ENCODE measurements at places on chromosomes 4 and X.
A peak's percentile ranks its signal among the peaks of the same experiment; 100 is the strongest.

DNA sequence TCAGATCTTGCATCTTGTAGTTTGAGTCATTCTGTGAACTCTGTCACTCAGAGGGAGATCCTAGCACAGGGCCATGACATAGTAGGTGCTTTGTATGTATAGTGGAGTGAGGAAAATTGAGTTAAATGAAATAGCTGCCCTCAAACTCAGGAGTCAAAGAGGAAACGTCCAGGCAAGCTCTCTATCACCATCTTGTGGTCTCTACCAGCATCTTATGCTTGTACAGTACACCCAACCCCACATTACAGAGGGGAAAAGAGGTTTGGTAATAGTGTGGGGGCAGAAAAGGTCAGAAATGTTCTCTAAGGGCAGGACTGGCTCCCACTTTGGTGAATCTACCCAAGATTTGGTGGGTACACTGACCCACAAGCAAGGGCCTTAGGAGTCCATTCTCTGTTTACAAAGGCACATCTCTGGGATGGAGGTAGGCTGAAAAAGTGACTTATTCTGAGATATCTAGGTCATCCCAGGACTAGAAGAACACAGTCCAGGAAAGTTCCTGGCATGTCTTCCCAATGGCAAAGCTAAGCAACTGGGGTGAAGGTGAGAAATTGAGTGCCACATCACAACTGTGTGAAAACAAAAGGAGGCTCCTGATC, 131.8 kb downstream of the OR13H1 start:
- DNase-seq, result peak; percentile 32

DNA sequence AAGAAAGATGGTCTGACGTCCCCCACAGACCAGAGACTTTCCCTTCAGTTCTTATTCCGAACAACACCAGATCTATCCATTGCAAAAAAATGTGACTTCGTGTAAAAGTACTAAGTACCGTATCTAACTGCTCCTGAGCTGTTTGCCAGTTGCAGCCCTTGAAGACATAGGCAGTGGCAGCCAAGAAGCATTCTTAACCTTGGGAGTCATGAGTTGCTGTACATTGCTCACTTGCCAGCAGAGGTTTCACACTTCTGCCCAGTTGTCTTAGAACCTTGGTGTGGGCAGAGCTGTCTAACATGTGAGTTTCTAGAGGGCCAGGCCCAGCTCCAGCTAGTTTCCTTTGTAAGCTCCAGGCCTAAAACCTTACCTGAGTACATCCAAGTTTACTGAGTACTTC, 10.5 kb upstream of the CHRDL1 start:
- DNase-seq, result no peak

DNA sequence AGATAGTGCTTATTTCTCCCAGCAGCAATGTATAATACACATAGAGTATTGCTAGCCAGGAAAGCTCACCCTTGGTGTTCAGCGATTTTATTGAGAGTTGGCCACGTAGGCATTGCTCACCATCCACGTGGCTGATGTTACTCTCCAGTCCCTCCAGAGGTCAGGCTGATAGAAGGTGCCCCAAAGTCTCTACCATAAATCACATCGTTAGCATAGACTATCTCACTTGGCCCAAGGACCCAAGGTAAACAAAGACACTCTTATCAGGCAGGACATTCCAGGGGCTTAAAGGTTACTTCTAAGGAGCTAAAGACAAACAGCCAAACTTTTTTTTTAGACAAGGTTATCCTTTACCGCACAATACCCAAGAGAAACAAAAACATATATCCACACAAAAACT, 30.3 kb upstream of the RGN start:
- peak; percentile 19 for DNase-seq

DNA sequence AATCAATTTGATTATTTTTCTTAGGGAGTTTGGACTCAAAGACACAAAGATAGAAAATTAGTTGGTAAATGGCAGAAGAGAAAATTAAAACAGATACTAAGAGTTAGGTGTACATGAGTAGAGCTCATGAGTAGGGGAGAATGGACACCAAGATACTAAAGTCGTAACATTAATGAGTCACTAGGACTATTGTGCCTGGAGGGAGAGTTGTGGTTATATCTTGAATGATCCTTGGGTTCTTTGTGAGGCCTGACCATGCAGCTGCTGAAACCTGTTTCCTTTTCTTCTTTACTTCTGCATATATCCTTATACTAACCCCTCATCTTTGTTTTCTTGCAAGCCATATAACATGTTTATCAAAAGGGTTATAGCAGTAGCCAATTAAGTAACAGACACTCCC, 532.8 kb downstream of the RPA4 start:
- no peak for DNase-seq

GRCh38 chr4:7746351-7747061, 193.2 kb downstream of the AFAP1 start:
- no peak for DNase-seq

- DNase-seq, result no peak
These were observed 39.5 kb upstream of the STS start for GRCh38 chrX:7108030-7108429.

- DNase-seq, result no peak
These were observed 68.7 kb upstream of the GUCY1A1 start for GRCh38 chr4:155597933-155598451.

DNA sequence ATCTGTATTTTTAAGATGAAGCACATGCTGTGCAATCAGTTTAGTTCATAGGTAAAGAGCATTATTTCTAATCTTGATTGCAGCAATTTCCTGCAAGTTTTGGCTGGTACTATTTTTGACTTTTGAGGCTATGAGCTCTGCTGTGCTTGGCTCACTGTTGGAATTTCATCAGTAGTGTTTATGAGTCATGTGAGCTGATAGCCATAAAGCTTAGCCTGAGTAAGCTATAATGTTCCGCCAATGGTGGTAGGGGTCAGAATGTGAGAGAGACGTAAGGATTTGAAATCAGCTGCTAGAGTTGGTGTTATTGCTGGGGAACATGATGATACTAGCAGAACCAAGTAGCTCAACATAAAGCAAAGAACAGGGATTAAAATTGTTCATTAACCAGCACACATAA, 590.9 kb upstream of the GNPDA2 start:
- no peak for DNase-seq

GRCh38 chr4:142365391-142365790, 480.7 kb downstream of the INPP4B start:
- no peak for DNase-seq

GRCh38 chrX:106692425-106693065, 34.0 kb upstream of the RNF128 start:
- DNase-seq, result peak; percentile 18

DNA sequence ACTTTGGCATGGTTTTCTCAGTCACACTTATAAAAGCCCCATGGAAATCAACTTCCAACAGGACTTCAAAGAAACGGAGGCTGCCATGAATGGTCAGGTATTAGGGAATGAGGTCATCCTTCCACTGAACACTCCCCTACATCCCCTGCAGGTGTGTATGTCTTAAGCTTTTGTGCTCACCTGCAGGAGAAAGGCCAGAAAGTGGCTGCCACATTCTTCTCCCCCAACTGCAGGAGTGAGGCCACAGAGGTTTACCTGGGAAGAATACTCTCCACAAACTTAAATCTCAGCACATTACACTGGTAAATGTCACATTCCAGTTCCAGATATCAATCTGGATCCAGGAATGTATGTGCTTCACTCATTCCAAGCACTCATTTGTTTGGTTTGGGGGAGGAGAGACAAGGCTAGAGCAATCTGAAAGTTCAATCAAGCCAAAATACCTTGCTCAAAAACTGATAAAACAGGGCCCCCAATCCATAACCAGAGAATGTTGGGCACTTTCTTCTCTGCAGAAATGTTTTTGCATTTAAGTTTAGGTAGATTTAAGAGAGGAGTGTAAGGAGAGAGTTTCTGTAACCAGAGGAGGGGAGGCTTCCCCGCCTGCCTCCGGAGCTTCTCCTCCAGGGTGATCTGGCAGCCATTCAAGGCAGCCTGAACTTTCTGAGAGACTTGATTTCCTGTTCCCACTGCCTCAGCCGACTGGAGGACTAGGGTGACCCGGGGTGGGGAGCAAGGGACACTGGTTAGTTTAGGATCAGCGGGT, 15.4 kb downstream of the FAM9C start:
- DNase-seq, result no peak

- no peak for DNase-seq
These were observed 66.6 kb upstream of the FHL1 start for GRCh38 chrX:136080766-136081165.

- DNase-seq, result no peak
These were observed 21.9 kb upstream of the ANXA3 start for GRCh38 chr4:78529569-78530209.

DNA sequence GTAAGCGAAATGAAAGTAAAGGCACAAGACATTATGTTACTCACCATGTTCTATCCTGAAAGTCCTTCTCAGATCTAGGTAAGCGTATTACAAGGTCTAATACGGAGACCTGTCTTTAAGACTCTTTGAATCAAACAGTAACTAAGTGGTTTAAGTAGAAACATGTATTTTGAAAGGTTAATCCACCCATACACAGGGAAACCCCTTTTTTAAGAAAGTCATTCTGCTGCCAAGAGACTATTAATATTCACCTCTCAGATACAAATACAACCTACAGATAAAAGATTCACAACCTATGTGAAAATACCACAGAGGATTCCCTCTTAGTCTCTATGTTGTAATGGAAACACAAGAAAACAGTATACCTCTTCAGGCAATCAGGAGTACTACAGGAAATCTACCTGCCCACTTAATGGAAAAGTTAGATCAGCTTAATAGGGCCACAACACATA, 63.2 kb upstream of the TNIP3 start:
- DNase-seq, result no peak

GRCh38 chr4:79209822-79210635, 115.8 kb downstream of the NAA11 start:
- DNase-seq, result peak; percentile 17

DNA sequence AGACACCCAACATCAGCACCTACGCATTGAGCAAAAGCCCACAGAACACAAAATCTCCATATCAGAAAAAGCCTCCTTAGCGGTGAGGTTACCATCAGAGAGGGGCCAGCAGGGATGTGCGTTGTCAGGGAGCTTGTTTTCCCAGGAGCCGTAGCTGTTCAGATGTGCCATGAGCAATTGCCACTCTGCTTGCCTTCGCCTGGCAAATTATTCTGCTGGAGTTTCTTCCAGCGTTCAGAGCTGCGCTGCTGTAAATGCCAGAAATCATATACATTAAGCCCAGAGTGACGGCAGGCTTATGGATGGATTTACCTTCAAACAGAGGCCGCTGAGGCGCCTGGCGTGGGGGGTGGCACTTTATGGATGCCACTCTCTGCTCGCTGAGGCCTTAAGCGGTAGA, 632.3 kb downstream of the BCOR start:
- DNase-seq, result no peak

DNA sequence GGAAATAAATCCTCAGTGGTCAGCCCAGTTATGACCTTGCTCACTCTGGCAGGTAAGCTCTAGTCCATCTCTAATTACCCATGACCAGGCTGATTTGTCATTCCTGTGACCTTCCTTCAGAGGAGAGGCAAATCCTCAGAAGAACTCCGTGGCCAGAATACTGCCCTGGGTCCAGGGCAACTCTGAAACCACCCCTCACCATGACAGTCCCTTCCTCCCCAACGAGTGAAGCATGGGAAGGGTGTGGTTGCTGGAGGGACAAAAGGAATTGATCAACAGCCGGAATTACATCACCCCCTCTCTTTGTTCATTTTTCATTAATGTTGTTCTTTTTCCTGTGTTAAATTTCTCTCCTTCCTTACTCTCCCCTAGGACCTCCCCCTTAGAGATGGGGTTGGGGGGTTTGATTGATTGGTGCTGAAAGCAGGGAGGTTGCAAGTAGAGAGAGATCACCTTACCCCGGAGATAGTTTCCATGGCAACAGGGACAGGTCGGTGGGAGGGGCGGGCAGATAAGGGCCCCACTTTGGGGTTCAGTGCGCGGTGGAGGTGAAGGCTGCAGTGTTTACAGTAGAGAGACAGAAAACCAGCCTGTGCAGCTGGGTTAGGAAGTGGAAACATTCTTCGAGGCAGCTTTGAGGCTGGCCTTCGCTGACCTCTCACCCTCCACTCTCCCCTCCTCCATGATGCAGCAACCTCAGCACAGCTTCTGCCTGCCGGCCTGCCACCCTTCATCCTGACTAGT, 647.4 kb downstream of the BCOR start:
- DNase-seq, result no peak

- DNase-seq, result no peak
These were observed 23.2 kb upstream of the AMOT start for GRCh38 chrX:112863850-112864249.

DNA sequence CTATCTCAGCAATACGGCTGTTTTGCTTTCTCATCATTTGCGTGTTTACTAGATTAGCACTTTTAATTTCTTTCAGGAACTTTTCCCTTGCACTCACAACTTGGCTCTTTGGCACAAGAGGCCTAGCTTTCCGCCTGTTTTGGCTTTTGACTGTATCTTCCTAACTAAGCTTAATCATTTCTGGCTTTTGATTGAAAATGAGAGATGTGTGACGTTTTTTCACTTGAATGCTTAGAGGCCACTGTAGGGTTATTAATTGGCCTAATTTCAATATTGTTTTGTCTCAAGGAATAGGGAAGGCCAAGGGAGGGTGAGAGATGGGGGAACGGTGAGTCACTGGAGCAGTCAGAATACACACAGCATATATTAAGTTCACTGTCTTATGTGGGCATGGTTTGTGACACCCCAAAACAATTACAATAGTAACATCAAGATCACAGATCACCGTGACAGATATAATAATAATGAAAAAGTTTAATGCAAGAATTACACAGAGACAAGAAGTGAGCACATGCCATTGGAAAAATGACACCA, 27.3 kb downstream of the MND1 start:
- DNase-seq, result no peak

GRCh38 chr4:53227451-53227850, 138.4 kb downstream of the SCFD2 start:
- DNase-seq, result no peak

GRCh38 chr4:124060261-124060918, 652.1 kb downstream of the ANKRD50 start:
- DNase-seq, result no peak

GRCh38 chr4:5451243-5451642, 257.1 kb downstream of the EVC2 start:
- DNase-seq, result no peak

- no peak for DNase-seq
These were observed 218.8 kb downstream of the STPG2 start for GRCh38 chr4:97924341-97924958.

DNA sequence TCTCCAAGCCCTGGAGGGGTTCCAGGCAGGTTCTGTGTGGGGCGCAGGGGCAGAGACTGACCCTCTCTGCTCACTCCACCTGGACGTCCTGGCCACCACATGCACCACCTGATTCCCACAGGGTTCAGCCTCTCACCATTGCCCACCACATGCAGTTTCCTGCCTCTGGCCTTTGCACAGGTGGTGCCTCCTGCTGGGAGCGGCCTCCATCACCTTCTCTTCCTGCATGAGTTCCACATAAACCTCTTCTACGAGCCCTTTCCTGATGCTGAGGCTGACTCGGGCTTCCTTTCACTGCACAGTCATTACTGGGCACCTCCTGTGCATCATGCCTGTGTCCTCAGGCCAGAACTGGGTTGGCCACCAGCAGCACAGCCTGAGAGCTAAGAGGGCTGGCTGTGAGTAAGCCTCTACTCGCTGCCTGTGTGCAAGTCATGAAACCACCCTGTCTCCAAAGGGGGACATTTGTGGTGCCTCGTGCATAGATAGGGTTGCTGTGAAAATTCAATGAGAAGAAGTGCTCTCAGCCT, 19.9 kb downstream of the MAN2B2 start:
- DNase-seq, result no peak
